ENCODE measurements at places on chromosomes 3 and 15. TPM values are rescaled to one million over a fixed set of nuclear protein-coding genes. Genes with fewer than 3 reads are reported as not detected.

CHRNA3 gene
- not detected for total RNA-seq

TMC3 gene
- total RNA-seq = not detected

SMCO1 gene
- not detected for total RNA-seq

NEO1 gene
- 44.6 TPM for total RNA-seq

PPP1R14D gene
- total RNA-seq = not detected

XCR1 gene
- total RNA-seq = not detected

GP5 gene
- under 0.01 TPM for total RNA-seq

SLC9A9 gene
- 3.7 TPM for total RNA-seq
